ENCODE measurements at places on chromosomes 12 and 14.

- DNase-seq: no peak
These were observed 15.3 kb upstream of the DGLUCY start for GRCh38 chr14:91098591-91098990.

DNA sequence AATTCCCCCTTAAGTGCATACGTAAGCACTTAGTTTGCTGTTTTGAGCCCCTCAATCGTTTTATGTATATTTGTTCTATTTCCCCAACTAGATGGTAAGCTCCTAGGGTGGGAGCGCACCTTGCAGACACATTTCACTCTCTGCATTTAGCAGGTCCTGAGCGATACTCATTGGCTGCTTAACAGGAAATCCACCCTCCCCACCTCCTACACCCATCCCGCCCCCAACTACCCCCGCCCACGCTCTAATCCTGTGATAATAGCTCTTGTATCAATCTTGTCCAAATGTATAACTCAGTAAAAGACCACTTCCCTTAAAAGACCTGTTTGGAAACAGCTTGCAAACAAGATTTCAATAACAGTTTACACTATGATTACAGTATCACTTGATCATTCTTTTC lies 8.1 kb downstream of the LPAR5 start:
- no peak for DNase-seq

- DNase-seq: peak; percentile 29
These were observed 15.9 kb downstream of the KRT85 start for GRCh38 chr12:52351196-52352059.

DNA sequence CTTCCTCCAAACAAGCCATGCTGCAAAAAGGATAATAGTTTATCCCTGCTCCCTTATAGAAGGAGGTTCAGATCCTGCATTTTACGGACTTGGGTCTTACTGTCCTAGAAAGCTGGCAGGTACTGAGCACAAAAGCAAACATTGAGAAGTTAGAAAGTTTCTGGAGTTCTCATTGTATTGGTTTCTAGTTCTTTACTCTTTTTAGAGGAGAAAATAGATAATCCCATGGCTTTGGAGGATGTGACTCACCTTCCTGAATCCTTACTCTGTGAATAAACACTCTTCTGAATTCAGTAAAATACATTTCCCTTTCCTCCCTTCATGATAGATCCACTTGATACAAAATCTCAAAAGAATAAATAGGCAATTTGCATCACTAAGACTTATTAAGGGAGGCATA lies 188.9 kb downstream of the NPAS3 start:
- DNase-seq: no peak

Measured in hippocampal formation (tissue), 2 donors.